ENCODE measurements at places on chromosomes 13 and 19. TPM values are rescaled to one million over a fixed set of nuclear protein-coding genes. Genes with fewer than 3 reads are reported as not detected.

TGFB1 gene
- 181 TPM for total RNA-seq

KLK15 gene
- total RNA-seq = not detected

ZNF723 gene
- total RNA-seq = not detected

UNC13A gene
- total RNA-seq = 0.07 TPM

ZBTB32 gene
- total RNA-seq = 57.1 TPM

TDRD12 gene
- total RNA-seq = 0.07 TPM

KLK2 gene
- 0.27 TPM for total RNA-seq

OVOL3 gene
- not detected for total RNA-seq

LIM2 gene
- not detected for total RNA-seq

ECSIT gene
- 28.8 TPM for total RNA-seq

ZNF541 gene
- total RNA-seq = 0.39 TPM

All from T-helper 2 cell treated with Interferon-gamma antibody and Interleukin-4, amounts not matched to agents 100 ng/mL and 5 ng/mL, for 36 hours (primary cell).